Activated CD4-positive, CD25-positive, alpha-beta regulatory T cell treated with anti-CD3 and anti-CD28 coated beads, Interleukin-2, amount 50 U/mL, for 24 hours (primary cell): ENCODE measurements at places on chromosomes 12 and 14.

GRCh38 chr14:34605461-34605860, 24.5 kb downstream of the SNX6 start:
- no peak for ATAC-seq

DNA sequence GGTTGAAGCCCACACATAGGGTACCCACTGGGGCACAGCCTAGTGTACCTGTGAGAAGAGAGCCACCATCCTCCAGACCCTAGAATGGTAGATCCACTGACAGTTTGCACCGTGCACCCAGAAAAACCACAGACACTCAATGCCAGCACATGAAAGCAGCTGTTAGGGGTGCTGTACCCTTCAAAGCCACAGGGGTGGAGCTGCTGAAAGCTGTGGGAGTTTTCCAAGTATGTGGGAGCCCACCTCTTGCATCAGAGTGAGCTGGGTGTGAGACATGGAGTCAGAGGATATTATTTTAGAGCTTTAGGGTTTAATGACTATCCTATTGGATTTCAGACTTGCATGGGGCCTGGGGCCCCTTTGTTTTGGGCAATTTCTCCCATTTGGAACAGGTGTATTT, 30.5 kb downstream of the TSPAN19 start:
- no peak for ATAC-seq

GRCh38 chr12:91991399-91992187, 154.1 kb downstream of the BTG1 start:
- ATAC-seq, result no peak

DNA sequence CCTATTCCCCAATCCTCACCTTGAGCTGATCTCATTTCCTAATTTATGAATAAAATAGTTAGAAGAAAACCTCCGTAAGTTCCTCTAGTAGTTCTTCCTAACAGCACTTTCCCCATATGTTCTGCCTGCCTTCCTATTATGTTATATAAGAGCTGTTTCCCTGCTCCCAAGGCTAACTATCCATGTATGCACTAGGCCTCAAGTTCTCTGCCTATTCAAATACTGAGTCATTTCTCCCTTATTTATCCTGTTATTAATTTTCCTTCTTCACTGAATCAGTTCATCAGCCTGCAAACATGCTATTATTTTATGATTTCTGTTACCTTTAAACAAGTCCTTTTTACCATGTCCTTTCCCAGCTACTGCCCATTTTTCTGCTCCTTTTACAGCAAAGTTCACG, 164.1 kb downstream of the EPS8 start:
- no peak for ATAC-seq

DNA sequence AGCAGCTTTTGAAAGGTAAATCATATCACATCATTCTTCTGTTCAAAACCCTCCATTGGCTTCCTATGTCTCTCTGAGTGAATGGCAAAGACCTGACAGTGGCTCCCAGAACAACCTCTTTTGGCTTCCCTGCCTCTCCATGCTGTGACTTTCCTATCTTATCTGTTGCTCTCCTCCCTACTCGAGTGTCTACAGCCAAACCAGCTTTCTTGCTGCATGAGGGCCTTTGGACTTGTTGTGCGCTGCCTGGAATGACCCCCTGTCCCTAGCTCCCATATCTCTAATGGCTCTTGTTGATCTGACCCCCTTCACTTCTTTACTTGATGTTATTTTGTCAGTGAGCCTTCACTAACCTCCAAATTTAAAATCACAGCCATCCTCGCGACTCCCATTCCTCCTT, 2.5 kb downstream of the SYNE2 start:
- ATAC-seq, result no peak

DNA sequence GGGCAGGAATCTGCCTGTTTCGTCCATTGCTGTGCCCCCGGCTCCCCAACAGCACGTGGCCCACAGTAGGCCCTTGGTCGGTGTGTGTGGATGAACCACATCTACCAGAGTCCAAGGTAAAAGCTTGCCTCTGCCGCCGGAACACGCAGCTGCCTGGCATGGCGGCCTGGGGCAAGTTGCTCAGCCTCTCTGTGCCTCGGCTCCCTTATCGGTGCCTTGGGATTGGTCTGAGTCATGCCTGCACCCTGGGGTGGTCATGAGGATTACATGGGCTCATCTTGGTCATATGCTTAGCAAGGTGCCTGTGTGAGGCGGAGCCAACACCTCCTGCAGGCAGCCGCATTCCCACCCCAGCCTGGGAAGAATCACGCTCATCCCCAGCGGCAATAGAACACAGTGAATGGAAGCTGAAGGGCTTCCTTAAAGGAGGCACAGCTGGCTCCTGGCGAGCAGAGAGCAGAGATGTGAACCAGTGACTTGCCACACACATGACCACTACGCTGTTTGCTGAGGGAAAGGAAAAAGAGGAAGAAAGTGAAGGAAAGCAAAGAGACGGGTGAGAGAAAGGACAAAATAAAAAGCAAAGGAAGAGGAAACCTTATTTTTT, 5.5 kb upstream of the SCARB1 start:
- no peak for ATAC-seq

GRCh38 chr14:76887191-76887590, 61.0 kb downstream of the LRRC74A start:
- ATAC-seq, result no peak

DNA sequence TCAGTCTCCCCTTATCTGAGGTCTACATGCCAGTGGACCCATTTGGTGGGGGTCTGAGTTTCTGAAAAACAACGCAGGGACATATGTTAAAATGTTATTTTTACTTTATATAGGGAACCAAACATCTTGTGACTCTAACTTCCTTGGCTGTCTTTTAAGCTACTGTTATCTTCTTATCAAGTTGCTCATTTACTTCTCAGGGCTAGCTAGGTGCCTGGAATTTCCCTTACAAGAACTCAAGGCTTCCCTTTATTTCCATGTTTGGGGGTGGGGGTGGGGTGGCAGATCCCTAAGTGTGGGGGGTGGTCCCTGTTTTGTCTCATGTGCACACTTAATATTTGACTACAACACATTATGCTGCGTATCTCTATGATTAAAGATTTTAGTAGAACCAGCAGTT, 31.6 kb downstream of the PPP1R36 start:
- ATAC-seq, result no peak

DNA sequence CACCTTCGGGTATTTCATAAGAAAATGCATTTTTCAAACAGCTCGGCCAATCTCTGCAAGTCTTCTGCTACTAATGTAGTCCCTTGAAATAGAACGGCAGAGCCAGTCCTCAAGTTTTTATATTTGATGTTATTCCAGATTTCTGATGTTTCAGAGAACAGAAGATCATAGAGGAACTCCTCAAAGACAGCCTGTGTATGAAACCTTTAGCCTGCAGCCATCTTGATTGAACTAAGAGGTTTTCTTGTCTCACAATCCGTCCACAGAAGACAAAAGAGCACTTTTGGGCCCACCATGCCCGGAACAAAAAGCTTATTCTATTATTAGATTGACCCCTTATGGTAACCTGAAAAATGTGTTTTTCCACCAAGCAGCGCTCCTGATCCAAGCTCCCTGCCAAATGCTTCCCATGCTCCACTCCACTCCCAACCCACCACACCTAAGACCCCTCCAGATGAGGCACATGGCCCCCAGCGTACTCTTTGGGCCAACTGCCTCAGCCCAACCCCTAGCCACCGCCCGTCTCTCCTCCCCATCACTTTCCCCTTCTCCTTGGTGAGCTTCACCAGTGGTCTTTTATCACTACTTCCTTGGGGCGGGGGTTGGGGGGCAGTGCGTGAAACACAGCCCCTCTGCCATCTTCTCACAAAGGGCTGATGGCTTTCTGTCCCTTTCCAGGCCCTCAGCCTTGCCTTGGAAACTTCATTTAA, 175.8 kb downstream of the CALM1 start:
- ATAC-seq, result no peak

DNA sequence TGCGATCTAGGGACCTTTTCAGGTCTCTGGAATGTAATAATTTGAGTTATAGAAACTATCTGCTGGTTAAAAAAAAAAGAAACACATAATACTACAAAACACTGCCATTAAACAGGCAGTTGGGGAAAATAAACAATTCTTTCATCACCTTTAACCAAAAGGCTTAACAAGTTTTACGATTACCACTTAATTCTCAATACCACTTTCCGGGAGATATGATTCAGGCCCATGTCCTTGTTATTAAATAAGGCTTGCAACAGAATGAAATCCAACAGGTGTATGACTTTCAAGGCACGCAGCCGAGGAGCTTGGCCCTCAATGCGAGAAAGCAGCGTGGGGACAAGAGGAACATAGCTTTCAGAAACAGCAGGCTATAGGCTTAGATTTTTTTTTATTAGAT, 5.6 kb upstream of the GLRX5 start:
- ATAC-seq, result no peak

- ATAC-seq, result peak; percentile 91
Observed at GRCh38 chr12:93742110-93742934, 65.1 kb downstream of the CRADD start.

- no peak for ATAC-seq
Observed at GRCh38 chr12:1552171-1552570, 42.2 kb downstream of the FBXL14 start.

DNA sequence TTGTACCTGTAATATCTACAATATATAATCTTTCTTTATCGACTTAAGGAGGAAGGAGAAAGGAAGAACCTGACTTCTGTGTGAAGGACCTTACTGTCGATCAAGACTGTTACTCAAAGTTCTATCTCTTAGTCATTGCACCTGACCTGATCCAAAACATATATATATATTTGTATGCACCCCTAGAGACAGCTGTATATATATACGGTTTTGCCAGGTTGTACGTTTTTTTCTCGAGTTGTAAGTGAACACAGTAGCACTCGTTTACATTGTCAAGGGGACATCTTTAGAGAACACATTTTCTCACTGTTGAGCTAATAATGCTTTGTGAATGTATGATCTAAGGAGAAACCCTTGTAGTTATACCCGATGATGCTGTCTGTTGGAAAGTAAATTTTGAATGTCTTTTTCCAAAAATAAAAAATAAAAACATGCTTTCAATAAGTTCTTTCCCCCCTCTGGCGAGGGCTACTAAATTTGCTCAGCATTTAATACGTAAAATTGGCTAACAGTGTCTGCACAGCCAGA, 536 bp upstream of the SLC35E3 start:
- no peak for ATAC-seq

DNA sequence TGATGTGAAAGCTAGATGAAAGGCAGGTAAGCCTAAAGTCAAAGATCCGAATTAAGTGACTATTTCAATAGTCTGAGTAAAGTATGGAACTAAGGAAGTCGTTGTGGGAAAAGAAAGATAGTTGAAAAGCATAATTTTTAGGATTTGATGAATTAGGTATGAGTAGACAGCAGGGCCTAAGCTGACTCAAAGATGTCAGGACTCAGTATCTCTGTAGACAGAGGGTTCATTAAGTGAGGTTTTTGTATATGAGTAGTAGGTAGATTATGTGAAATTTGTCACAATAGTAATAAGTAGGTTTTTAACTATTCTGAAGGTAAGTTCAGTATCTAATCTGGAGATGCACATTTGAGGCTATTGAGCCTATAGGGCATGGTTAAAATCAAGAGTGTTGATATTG, 196.4 kb downstream of the RASSF9 start:
- ATAC-seq, result no peak

- no peak for ATAC-seq
Observed at GRCh38 chr12:49346659-49347310, at the start of gene DNAJC22. TSS of gene DNAJC22 (plus strand) at chr12:49346888. CDS start at chr12:49348873, 1,985 bp downstream.
